Large intestine (tissue), 12 donors: ENCODE measurements at places on chromosomes 1 and 21.

DNA sequence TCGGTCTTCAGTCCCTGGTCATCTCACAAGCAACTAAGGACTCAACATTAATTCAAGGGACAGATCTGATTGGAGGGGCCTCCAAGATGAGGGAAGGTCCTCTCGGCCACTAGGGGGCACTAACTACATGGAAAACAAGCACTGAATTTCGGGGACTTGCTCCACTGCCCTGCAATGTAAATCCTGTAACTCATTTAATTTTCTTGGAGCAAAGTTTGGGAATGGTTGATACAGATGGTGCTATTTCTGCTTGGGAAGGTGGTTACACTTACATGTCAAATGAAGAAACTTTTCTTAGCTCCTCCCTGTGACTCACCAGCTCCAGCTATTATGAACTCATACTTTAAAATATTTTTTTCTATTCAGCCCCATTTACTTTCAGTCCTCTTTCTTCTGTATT, 97.4 kb upstream of the KCNJ15 start:
- DNase-seq: peak; percentile 17

- peak; percentile 34 for DNase-seq
These were observed 98.1 kb downstream of the PSMG1 start for GRCh38 chr21:39084979-39085729.

GRCh38 chr1:182330303-182330702, 61.3 kb downstream of the GLUL start:
- no peak for DNase-seq

GRCh38 chr1:85623061-85623471, 42.5 kb downstream of the CCN1 start:
- no peak for DNase-seq

- no peak for DNase-seq
These were observed 34.9 kb upstream of the GADD45A start for GRCh38 chr1:67650061-67650460.

DNA sequence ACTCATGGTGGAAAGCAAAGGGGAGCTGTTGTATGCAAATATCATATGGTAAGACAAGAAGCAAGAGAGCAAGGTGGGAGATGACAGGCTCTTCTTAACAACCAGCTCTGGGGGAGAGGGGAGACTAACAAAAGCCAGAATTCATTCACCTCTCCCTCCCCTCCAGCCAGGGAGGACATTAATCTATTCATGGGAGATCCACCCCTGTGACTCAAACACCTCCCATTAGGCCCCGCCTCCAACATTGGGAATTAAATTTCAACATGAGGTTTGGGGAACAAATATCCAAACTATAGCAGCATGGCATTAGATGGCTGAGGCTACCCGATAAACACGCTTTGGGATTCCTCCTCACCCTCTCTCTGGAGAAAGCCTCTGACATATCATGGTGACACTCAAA, 210.6 kb downstream of the RHOU start:
- no peak for DNase-seq

DNA sequence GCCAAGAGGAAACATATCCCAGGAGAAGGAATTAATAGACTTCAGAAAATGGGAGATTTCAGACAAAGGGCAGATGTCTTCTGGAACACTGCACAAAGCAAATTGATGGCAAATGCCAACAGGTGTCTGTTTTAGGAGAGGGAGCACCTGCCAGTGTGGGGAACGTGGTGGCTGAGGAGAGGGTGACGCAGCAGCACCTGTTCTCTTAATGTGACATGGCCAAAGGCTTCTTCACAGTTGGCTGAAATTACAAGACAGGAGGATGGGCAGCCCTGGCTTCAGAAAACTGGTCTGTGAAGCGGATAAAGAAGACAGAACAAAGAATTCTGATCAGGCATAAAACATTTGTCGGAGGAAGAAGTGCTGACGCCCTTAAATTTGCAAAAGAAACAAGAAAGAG, 178.7 kb upstream of the RUNX1 start:
- DNase-seq: no peak

GRCh38 chr1:54970901-54971300, 9.5 kb upstream of the TMEM61 start:
- no peak for DNase-seq

DNA sequence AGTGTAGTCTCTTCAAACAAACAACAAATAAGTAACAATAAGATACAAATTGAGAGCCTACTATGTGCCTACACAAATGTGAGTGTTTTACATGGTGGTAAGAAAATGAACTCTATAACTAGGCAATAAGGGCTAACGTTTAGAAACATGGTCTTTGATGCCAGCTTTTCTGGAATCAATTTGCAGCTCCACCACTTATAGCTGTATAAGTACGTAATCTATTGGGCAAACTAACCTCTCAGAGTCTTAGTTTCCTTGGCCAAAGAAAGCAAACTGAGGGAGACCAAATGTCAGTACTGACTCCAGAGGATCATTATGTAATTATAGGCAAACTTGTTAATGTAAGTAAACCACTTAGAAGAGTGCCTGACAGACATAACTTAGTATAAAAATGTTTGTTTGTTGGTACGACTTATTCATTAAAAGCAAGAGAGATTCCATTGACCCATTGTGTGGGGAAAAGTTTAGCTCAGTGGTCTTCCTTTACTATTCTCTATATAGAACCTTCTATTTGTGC, 59.7 kb downstream of the LBR start:
- no peak for DNase-seq

DNA sequence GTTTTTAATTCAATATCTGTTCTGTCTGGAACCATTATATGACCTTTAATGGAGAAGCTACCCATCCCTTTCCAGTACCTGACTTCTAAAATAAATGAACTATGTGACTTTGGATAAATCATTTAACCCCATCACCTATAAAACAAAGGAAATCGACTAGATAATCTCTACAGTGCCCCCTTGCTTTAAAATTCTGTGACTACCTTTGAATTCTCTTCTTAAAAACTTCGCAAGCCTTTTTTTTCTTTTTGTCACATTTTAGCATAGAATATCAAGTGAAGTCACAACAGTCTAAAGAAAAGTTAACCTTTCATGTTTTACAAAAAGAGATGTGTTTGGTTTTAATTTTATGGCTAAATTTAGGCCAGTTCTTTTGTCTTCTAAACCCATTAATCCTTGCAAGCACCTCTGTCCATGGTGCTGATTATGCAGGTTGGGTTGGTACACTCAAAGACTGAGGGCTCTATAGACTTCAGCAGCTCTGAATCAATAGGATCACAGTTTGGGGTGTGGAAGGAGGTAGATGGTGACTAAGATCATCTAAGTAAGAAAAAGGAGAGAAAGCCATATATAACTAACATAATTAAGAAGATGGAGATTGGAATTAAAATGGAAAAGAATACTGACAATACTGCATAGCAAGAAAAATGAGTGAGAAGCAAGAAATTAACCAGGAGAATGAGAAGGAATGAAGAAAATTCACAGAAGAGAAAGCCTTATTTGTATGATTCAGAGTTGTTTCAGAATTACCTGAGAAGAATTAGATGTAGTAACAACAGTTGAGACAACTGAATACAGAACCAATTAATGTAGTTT, 59.2 kb downstream of the TBX15 start:
- no peak for DNase-seq

- DNase-seq: no peak
These were observed 163.0 kb upstream of the LYPLAL1 start for GRCh38 chr1:219010720-219011119.

DNA sequence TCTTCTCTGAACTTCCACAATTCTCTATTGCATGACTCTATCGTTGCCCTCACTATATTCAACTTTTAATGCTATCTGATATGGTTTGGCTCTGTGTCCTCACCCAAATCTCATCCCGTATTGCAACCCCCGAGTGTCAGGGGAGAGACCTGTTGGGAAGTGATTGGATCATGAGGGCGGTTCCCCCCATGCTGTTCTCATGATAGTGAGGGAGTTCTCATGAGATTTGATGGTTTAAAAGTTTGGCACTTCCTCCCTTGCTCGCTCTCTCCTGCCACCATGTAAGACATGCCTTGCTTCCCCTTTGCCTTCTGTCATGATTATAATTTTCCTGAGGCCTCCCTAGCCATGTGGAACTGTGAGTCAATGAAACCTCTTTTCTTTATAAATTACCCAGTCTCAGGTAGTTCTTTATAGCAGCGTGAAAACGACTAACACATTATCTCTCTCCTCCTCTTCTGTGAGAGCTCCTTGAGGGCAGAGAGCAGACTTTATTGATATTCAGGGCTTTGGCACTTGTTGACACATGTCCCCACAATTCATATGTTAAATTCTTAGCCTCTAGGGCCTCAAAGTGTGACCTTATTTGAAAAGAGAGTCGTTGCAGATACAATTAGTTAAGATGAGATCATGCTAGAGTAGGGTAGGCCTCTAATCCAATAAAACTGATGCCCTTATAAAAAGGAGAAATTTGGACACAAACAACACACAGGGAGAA, 52.1 kb downstream of the ADCY10 start:
- no peak for DNase-seq

GRCh38 chr1:157624471-157624870, 26.6 kb upstream of the FCRL4 start:
- no peak for DNase-seq

GRCh38 chr1:21331752-21332478, 41.7 kb upstream of the ECE1 start:
- DNase-seq: no peak

DNA sequence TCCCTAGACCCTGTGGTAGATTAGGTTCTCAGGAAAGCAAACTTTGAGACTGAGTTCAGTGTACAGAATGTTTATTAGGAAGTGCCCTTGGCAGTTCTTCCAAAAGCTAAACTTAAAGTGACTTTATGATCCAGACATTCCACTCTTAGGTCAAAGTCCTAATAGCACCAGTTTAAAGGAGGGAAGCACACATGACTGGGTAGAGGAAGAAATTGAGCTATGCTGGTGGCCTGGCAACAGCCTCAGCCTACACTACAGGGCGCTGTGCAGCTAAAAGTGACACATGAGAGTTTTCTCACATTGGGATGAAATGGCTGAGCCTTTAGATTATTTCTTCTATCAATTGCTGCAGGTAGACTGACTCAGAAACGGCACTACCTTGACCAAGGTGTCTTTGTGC, 280.4 kb downstream of the BRINP2 start:
- DNase-seq: peak; percentile 16
